ENCODE measurements at places on chromosomes 16 and 17.

DNA sequence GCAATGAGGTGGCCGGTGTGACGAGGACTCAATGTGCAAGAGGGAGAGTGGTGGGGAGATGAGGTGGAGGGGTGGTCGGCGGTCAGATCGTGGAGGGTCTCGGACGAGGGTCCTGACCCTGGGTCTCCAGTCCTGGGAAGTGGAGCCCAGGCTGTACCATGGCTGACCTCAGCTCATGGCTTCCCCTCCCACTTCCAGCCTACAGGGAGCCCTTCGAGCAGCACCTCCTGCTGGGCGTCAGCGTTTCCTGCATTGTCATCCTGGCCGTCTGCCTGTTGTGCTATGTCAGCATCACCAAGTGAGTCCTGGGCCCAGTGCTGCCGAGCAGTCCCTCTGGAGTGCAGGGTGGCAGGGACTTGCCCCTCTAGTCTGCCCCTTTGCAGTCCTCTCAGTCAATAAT lies 41.8 kb downstream of the IL4R start:
- DNase-seq: no peak

- DNase-seq: no peak
These were observed 584 bp upstream of the SLC16A5 start for GRCh38 chr17:75087182-75087557.

DNA sequence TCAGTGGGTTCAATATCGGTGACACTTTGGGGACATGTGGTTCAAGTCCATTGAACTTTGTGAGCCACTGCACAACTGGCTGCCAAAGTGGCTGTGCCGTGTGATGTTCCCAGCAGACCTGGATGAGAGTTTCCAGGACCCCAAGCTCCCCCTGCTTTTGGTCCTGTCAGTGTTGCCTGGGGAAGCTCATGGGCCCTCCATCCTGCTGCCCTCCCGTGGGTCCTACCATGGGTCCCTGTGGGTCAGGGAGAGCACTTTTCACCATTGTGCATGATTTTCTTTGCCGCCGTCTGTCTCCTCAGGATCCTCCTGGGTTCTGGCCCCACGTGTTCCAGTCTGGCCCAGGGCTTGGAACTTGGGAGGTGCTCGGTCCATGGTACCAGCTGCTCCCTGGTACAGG lies 38.1 kb downstream of the LGALS9 start:
- DNase-seq: no peak

GRCh38 chr17:7043497-7044198 lies at the start of gene SLC16A11:
Gene SLC16A11, minus strand, starts transcription at chr17:7044092. Its CDS starts 579 bp downstream, at chr17:7043513.
- DNase-seq: no peak

- DNase-seq: no peak
These were observed 745 bp upstream of the ABCC1 start for GRCh38 chr16:15948532-15949209.

- no peak for DNase-seq
These were observed 17.9 kb downstream of the TBC1D28 start for GRCh38 chr17:18626152-18626870.

- DNase-seq: no peak
These were observed 26.2 kb upstream of the RCVRN start for GRCh38 chr17:9931144-9931741.
